NCI-H1092 (cell line): ENCODE measurements at places on chromosomes 5 and 9.
A peak's percentile ranks its signal among the peaks of the same experiment; 100 is the strongest.

- no peak for DNase-seq
Observed at GRCh38 chr5:79512049-79512448, 1.9 kb downstream of the HOMER1 start.

GRCh38 chr5:143964919-143965318, 153.0 kb downstream of the HMHB1 start:
- DNase-seq: no peak

DNA sequence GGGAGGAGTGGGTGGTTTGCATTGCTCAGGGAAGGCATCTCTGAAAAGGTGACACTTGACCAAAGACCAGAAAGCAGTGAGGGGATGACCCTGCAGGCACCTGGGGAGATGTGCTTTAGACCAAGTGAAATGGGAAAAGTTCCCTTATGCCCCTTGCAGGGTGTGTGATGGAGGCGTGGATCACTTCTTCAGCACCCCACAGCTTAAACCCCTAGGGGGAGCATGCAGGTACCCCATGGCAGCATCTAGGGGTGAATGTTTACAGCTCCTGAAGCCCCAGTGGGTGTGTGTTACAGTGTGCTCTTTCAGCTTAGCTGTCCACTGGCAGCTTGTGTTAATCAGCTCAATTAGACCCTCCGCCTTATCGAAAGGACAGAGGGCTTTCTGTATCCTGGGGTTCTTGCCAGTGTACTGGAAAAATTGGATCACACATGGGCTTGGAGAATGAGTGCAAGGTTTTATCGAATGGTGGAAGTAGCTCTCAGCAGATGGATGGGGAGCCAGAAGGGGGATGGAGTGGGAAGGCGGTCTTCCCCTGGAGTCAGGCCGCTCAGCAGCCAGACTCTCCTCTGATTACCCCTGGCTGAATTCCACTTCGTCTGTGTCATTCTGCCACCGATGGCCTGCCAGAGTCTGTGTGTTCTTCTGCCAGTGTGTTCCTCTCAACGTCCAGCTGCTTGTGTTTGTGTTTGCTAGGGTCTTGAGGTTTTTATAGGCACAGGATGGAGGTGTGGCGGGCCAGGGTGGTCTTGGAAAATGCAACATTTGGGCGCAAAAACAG, 6.3 kb downstream of the BHMT2 start:
- DNase-seq: no peak

DNA sequence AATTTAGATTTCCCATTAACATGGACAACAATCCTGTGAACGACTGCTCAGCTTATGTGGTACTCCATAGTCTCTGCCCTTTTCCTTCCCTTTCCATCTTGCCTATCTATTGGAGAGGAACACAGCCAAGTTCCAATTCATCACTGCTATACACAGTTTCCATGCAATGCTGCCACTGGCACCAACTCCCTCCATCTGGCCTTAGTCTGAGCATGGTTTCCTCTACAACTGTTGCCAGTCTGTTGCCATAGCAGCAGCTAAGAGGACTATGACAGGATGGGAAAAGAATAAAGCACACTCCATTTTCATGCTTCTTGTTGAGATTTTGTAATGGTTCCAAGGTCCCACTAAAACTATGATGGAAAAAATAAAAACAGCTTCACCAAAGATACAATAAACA, 189.0 kb downstream of the HCN1 start:
- peak; percentile 90 for DNase-seq

DNA sequence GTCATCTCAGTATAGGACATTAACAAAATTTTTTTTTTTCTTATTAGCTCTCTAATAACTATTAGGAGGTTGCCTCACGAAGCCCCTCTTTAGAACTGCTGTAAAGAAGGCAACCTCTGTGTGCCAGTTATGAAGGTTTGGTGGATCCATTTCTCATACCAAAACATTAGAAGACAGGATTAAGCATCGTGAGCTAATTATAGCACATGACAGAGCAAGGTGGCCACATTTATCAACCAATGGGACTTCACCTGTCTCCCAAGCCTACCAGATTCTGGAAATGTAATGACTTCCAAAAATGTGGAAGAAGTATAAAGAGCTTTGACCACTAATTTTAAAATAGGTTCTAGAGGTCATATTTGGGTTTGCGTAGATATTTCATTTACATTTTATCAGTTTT, 107.2 kb downstream of the SMARCA2 start:
- no peak for DNase-seq

DNA sequence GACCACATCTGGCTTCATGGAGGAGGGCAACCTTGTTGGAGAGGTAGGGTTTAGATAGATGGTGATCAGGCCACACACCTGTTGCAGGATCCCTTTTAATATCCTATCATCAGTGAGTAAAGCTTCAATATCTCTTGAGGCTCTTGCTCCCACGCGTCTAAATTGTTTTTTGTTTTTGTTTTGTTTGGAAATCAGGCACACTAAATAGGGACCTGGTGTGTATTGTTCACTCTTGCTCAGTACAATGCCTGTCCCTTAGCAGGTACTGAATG, 2.6 kb upstream of the TMEM268 start:
- DNase-seq: no peak

DNA sequence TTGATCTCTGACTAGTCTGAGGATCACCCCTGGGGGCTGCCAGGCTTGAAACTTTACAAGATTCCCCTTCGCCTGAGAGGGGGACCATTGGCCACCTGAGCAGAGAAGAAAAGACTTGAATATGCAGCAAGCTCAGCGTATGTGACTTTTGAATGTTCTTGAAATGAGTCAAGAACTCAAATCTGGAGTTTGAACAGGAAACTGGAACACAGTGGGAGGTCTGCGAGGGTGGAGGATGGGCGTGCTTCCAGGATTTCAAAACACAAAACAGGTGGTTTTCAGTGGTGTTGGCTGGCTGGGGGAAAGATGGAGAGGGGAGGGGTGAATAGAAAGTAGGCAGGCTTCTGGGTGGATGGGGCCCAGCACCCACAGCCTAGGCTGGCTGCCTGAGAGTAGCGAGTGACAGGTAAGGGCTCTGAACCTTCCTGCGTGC, 40.6 kb downstream of the TMEM174 start:
- no peak for DNase-seq

- no peak for DNase-seq
Observed at GRCh38 chr5:26940994-26941393, 97.4 kb downstream of the CDH9 start.

DNA sequence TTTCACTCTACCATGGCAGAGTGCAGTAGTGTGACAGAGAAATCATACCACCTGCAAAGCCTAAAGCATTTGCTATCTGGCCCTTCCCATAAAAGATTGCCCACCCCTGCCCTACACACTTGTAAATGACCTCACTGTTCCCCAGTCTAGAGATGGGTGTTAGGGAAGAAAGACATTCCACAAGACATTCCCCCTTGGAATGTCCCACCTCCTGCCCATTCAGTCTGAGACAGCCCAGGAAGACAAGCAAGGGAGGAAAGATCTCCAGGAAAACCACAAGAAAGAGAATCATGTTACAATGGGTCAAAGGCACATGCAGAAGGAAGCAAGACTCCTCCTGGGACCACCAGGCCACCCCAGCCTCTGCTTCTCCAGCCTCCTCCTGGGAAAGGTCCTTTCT, 230.0 kb downstream of the AGTPBP1 start:
- no peak for DNase-seq

GRCh38 chr9:136995772-136996311, 526 bp downstream of the CLIC3 start:
- peak; percentile 23 for DNase-seq

DNA sequence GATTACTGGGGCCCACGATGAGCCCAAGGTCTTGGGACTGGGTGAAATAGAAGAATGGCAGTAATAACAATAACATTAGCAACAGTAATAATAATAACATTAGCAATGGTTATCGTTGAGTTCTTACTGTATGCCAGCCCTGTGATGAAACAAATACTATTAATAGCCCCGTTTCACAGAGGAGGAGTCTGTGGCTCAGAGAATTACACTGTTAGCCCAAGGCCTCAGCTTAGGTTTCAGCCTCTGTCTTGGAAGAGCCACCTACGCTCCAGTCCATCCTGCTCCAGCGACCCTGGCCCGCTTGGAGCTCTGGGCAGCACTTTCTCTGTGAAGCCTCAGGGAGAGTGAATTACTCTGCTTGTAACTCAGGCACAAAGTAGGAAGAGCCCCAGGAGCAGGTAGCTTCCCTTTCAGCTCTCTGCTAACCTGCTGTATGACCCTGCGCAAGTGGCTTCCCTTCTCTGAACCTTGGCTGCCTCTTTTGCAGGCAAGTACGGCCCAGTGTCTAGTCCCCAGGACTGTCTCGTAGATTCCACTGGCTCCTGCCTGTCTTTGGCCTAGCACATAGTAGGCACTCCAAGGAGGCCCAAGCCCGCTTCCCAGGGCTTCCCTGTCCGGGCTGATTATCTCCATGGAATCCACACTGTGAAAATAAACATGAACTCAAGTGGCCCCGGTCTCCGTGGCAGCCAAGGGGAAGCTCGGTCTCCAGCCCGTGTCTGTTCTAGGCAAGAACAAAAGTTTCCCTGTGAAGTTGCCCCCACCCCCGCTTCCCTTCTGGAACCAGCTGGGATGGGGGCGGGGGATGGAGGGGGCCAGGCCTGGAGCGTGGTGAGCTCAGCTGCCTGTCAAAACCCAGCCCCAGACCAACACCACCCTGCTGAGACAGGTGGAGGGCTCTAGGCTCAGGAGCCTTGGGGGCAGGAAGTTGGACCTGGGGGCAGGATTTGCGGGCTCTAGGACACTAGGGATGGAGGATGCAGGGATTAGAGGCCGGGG, 26.2 kb upstream of the LMX1B start:
- DNase-seq: no peak

- DNase-seq: no peak
Observed at GRCh38 chr9:101324245-101324804, 60.5 kb downstream of the BAAT start.

DNA sequence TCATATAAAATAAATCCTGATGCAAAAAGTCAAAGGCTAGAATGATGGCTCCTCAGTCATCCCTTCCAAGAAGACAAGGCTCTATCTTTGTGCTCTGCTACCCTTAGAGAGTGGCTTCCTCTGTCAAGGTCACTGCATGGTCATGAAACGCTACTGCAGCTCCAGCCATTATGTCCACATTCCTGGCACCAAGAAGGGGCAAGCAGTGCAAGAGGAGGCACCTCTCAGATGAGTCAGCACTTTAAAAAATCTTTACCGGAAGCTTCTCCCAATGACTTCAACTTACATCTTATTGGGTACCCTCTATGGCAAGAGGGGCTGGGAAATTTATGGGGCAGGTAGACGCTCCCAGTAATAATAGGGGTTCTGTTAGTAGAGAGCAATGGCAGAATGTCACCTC, 129.5 kb upstream of the CPEB4 start:
- no peak for DNase-seq

GRCh38 chr5:133730866-133731265, 118.5 kb upstream of the FSTL4 start:
- no peak for DNase-seq

DNA sequence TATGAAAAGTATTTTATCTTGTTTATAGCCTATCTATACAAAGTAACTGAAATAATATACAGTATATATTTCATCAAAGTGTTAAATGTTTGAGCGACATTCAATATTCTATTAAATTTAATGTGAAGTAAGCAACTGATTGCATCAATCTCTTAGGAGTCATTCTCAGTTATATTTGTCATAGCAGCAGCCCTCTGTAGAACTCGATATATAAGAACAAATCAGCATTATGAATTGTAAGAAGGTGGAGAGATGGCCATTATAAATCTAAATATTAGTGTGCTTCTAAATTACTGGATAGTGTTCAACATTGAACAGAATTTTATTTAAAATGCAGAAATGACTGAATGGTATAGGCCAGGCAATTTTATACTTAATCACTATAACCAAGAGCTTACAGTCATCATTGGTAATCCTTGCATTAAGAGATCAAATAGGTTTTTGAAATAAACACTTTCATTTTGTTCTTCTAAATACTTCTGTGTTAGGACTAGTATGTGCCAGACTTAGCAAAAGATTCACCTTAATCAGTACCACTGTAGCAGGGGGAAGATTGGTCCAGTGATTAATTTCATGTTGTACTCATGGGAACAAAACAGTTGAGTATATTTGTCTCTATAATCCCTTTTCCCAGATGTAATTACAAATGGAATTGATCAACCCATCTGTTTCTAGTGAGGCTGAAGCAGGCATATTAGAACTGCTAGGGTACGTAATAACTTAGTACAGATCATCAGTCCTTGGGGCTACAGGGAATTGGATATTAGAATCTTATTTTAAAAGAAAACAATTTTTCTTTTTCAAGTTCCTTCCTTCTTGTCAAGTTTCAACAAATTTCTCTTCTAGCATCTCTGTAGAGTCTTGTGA, 108.3 kb upstream of the TYRP1 start:
- DNase-seq: no peak

DNA sequence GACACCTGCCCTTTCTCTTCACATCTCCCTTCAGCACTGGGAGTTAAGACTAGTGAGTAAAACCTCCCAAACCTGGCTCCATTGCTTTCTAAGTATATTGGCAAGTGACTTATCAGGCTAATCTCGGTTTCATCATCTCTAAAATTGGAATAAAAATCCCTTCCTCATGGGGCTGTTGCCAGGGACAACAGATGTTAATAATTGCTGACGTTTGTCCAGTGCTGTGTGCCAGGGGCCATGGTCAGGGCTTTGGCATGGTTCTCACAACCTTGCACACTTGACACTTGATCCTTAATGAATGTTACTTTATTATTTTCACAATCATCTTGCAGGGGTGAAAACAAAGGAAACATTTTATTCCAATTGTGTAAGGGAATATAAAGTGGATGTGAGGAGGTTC, 1262.0 kb upstream of the WWC1 start:
- no peak for DNase-seq

- DNase-seq: no peak
Observed at GRCh38 chr5:58351190-58351589, 108.7 kb downstream of the PLK2 start.

- no peak for DNase-seq
Observed at GRCh38 chr5:154470947-154471870, 6.8 kb downstream of the HAND1 start.

- no peak for DNase-seq
Observed at GRCh38 chr9:92324889-92325268, 271 bp downstream of the NOL8 start.

- no peak for DNase-seq
Observed at GRCh38 chr9:107348836-107349235, 65.8 kb downstream of the RAD23B start.

GRCh38 chr5:44046619-44047364, 342.4 kb downstream of the FGF10 start:
- no peak for DNase-seq

- no peak for DNase-seq
Observed at GRCh38 chr9:12720551-12720950, 27.4 kb downstream of the TYRP1 start.

DNA sequence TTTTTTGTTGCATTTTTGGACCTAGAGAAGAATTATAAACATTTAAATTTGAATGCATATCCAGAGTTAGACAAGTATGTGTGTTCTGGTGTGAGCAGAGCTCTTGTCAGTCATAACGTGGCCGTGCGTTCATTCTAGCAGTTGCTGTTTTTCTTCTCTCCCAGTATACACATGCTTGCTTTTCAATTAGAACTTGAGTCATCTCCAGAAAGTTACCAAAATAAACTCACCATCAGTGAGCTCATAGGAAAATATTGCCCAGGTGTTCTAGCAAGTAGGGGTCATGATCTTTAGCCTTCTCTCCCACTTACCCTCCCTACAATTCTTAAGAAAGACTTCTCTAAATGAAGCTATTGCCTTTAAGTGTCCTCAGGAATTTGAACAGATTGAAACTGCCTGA, 247.5 kb upstream of the TUT7 start:
- DNase-seq: no peak

- DNase-seq: no peak
Observed at GRCh38 chr9:71620746-71621145, 147.6 kb downstream of the CEMIP2 start.

GRCh38 chr5:179192185-179192890, 132.2 kb downstream of the ZNF354C start:
- DNase-seq: no peak
